ENCODE measurements at places on chromosomes 7 and 10. TPM values are rescaled to one million over a fixed set of nuclear protein-coding genes. Genes with fewer than 3 reads are reported as not detected.

- DNase-seq = no peak
- peaks cover 40% of the 10 kb centered on the region for H3K27me3 ChIP-seq
- H3K27ac ChIP-seq = no peak overlapping the region
- H3K36me3 ChIP-seq = no peaks in the 10 kb centered on the region
- no peak overlapping the region for H3K4me3 ChIP-seq
- peaks cover 5% of the 10 kb centered on the region for H3K4me1 ChIP-seq
Observed at GRCh38 chr10:24485304-24485703, 238.4 kb downstream of the ARHGAP21 start.

DNA sequence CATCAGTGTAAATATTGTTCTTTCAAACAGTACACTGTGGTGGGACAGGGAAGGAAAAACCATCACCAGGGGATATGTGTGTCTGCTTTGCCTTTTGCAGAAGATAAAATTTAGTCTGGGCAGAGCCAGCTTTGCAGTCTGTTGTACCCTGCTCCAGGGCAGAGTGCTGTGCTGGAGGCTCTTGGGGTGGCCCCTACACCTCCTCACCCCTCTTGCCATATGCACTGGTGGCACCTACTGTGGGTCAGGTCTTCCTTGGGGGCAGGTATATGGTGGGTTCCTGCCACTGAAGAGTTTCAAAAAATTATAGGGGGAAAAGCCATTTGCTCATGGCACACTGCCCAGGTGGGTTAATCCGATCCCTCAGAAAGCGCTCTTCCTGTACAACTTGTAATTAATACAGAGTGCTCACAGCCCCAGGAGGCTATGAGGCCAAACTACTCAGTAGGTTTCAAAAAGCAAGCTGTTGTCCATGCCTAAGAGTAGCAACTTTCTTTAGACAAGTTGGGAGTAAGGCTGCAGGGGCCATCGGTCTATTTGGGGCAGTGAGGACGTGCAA lies 112.7 kb upstream of the BMPER start:
- no peak for DNase-seq
- H3K27me3 ChIP-seq = no peaks in the 10 kb centered on the region
- H3K36me3 ChIP-seq = no peaks in the 10 kb centered on the region

DNA sequence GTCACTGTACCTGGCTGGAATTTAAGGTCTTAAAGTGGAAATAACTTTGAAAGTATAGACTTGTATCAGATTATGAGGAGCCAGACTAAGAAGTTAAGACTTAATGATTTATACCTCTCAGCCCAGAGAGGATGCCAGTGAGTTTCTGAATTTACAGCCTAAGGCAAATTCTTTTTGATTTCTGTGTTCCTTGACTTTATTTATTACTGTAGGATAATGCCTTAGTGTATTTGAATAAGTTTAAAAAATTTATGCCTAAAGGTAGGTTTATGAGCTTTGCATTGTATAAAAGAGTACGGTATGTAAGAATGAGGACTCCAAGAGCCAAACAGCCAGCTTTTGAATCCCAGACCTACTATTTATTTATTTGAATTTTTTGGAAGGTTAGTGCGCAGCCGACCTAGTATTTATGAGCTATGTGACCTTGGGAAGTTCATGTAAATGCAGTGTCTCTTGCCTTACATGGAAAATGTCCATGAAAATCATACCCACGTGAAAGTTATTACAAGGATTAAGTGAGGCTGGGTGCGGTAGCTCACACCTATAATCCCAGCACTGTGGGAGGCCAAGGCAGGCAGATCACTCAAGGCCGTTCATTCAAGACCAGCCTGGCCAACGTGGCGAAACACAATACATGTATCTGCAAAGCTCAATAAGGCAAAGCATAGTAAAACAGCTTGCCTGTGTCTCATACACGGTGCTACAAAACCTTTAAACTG lies 174.6 kb downstream of the AUTS2 start:
- no peak for DNase-seq
- no peak overlapping the region for H3K4me3 ChIP-seq
- no peak overlapping the region for H3K27ac ChIP-seq
- no peaks in the 10 kb centered on the region for H3K36me3 ChIP-seq
- H3K4me1 ChIP-seq = no peaks in the 10 kb centered on the region
- no peaks in the 10 kb centered on the region for H3K27me3 ChIP-seq

GRCh38 chr10:72000073-72001032 lies 36.2 kb downstream of the CHST3 start:
- H3K4me1 ChIP-seq = no peaks in the 10 kb centered on the region
- no peak for DNase-seq
- H3K27ac ChIP-seq = no peak overlapping the region
- H3K27me3 ChIP-seq = no peaks in the 10 kb centered on the region

- peaks cover 15% of the 10 kb centered on the region for H3K27me3 ChIP-seq
- H3K27ac ChIP-seq = peak overlapping the region; percentile 66
- DNase-seq = no peak
- H3K4me1 ChIP-seq = peaks cover 62% of the 10 kb centered on the region
- H3K4me3 ChIP-seq = peak overlapping the region; percentile 33
Observed at GRCh38 chr10:110323503-110323902, 18.8 kb upstream of the SMNDC1 start.

- no peaks in the 10 kb centered on the region for H3K4me1 ChIP-seq
- peaks cover 32% of the 10 kb centered on the region for H3K27me3 ChIP-seq
- no peak overlapping the region for H3K4me3 ChIP-seq
- H3K36me3 ChIP-seq = peaks cover 5% of the 10 kb centered on the region
- H3K27ac ChIP-seq = no peak overlapping the region
- no peak for DNase-seq
Observed at GRCh38 chr7:150875791-150876190, 23.5 kb downstream of the AOC1 start.

- no peak overlapping the region for H3K27ac ChIP-seq
- DNase-seq = no peak
- no peaks in the 10 kb centered on the region for H3K27me3 ChIP-seq
- no peaks in the 10 kb centered on the region for H3K36me3 ChIP-seq
- no peak overlapping the region for H3K4me3 ChIP-seq
- no peaks in the 10 kb centered on the region for H3K4me1 ChIP-seq
Observed at GRCh38 chr7:114574384-114574783, 159.8 kb downstream of the FOXP2 start.

GRCh38 chr10:108132303-108132702 lies 967.8 kb upstream of the SORCS1 start:
- no peaks in the 10 kb centered on the region for H3K36me3 ChIP-seq
- no peak for DNase-seq
- no peaks in the 10 kb centered on the region for H3K4me1 ChIP-seq
- no peaks in the 10 kb centered on the region for H3K27me3 ChIP-seq

GRCh38 chr7:101853684-101854083 lies 36.3 kb downstream of the CUX1 start:
- no peak for DNase-seq
- no peak overlapping the region for H3K27ac ChIP-seq
- peaks cover 2% of the 10 kb centered on the region for H3K36me3 ChIP-seq
- no peak overlapping the region for H3K4me3 ChIP-seq
- no peaks in the 10 kb centered on the region for H3K27me3 ChIP-seq

- H3K4me3 ChIP-seq = no peak overlapping the region
- H3K27ac ChIP-seq = no peak overlapping the region
- no peaks in the 10 kb centered on the region for H3K4me1 ChIP-seq
- H3K27me3 ChIP-seq = no peaks in the 10 kb centered on the region
Observed at GRCh38 chr7:70113536-70113935, 515.3 kb downstream of the AUTS2 start.

- no peak overlapping the region for H3K27ac ChIP-seq
- H3K27me3 ChIP-seq = peaks cover 6% of the 10 kb centered on the region
- no peak for DNase-seq
- H3K36me3 ChIP-seq = no peaks in the 10 kb centered on the region
- H3K4me1 ChIP-seq = no peaks in the 10 kb centered on the region
Observed at GRCh38 chr7:108380517-108380916, 75.7 kb downstream of the NRCAM start.

DNA sequence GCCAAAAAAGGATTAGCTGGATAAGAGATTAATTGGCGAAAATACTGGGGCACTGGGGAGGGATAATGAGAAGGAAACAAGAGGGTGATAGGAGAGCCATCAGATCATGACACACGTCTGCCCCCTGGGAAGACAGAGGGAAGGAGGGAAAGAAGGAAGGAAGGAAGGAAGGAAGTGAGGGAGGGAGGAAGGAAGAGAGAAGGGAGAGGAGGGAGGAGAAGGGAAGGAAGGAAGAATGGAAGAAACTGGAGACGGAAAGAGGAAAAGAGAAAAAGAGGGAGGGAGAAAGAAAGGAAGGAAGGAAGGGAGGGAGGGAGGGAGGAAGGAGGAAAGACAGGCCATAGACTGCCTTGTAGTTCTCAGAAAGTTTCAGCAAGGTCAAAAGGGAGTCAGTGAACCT lies 37.8 kb upstream of the WAC start:
- H3K36me3 ChIP-seq = no peaks in the 10 kb centered on the region
- DNase-seq = no peak
- H3K4me1 ChIP-seq = no peaks in the 10 kb centered on the region
- peaks cover 5% of the 10 kb centered on the region for H3K27me3 ChIP-seq
- H3K27ac ChIP-seq = no peak overlapping the region

- no peak overlapping the region for H3K27ac ChIP-seq
- no peak overlapping the region for H3K4me3 ChIP-seq
- no peaks in the 10 kb centered on the region for H3K27me3 ChIP-seq
- no peaks in the 10 kb centered on the region for H3K36me3 ChIP-seq
- no peak for DNase-seq
- peaks cover 5% of the 10 kb centered on the region for H3K4me1 ChIP-seq
Observed at GRCh38 chr7:72055426-72055825, 356.7 kb downstream of the CALN1 start.

DNA sequence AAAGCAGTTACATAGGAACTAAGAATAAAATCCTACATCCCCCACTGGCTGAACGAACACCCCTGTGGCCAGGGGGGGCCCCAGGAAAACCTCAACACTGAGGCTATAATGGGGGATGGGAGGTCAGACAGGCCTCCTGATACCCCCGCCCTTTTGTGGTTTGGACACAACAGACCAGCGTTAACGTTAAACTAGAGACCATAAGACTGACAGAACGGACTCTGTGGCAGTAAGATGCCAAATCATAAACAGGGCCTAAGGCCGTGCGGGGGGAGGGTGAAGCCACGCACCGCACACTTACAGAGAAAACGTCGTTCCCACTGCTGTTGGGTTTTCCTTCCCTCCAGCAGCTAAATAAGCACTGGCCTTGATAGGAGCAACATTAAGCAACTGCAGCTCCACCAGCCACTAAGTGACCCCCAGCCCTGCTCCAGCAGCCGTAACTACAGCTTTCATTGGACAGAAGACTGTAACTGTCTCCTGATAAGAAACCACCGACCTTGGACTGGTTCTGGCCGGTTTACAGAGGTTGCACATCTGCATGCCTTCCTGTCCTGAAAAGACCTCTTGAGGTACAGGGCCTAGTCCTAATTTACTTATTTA lies 3.4 kb upstream of the PPP2R2D start:
- H3K27ac ChIP-seq = no peak overlapping the region
- peaks cover 35% of the 10 kb centered on the region for H3K4me1 ChIP-seq
- no peak for DNase-seq

- no peak overlapping the region for H3K27ac ChIP-seq
- DNase-seq = no peak
- H3K4me3 ChIP-seq = no peak overlapping the region
- no peaks in the 10 kb centered on the region for H3K36me3 ChIP-seq
Observed at GRCh38 chr7:52920977-52921376, 114.5 kb upstream of the POM121L12 start.

DNA sequence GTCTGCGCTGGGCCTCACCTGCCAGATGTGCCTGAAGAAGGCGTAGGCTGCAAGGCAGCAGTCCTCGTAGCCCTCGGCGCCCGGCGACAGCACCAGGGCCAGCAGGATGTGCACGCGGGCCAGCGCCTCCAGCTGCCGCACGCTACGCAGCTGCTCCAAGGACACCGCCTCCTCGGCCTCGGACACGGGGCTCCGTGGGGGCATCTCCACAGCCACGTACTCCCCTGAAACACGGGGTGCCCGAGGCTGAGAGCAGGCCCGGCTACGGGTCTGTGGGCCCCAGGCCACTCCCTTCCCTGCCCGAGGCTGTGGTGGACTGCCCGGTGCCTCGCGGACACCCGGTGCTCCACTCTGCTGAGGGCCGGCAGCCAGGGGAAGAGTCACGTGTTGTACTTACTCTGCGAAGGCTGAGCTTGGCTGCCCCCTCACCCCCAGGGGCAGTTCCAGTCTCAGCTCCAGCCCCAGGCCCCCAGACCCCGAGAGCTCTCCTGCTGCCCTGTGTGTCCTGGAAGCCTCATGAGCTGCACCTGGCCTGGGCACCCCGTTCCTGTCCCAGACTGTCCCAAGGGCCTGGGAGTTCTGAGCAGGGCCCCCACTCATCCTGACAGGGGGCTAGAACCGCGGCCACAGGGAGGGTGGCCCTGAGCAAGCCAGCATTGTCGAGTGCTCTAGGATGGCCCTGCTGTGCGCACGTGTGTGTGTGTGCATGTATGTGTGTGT lies 62.8 kb downstream of the CFAP46 start:
- H3K36me3 ChIP-seq = no peaks in the 10 kb centered on the region
- no peak overlapping the region for H3K4me3 ChIP-seq
- no peak overlapping the region for H3K27ac ChIP-seq

- DNase-seq = no peak
- no peak overlapping the region for H3K27ac ChIP-seq
- H3K4me3 ChIP-seq = no peak overlapping the region
- H3K36me3 ChIP-seq = peaks cover 9% of the 10 kb centered on the region
Observed at GRCh38 chr7:138328215-138328614, 131.8 kb upstream of the TRIM24 start.

DNA sequence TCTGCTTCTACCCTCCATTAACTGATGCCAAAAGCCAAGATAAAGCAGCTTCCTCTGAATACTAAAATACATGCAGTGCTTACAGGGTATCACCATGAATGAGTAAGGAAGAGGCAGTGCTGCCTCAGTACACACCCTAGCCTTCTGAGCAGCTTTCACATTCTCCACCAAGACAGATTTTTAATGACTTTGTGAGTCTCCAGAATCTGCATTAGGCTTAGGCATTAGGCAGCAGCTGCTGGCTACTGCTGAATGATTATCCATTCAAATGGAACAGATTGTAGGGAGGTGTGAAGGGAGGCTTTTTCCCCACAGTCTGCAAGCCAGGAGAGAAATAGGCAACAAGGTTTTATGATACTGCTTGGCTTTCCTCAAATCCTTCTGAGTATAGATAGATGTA lies 1226.7 kb upstream of the LRRN3 start:
- no peaks in the 10 kb centered on the region for H3K27me3 ChIP-seq
- H3K27ac ChIP-seq = no peak overlapping the region
- H3K4me3 ChIP-seq = no peak overlapping the region
- DNase-seq = no peak

DNA sequence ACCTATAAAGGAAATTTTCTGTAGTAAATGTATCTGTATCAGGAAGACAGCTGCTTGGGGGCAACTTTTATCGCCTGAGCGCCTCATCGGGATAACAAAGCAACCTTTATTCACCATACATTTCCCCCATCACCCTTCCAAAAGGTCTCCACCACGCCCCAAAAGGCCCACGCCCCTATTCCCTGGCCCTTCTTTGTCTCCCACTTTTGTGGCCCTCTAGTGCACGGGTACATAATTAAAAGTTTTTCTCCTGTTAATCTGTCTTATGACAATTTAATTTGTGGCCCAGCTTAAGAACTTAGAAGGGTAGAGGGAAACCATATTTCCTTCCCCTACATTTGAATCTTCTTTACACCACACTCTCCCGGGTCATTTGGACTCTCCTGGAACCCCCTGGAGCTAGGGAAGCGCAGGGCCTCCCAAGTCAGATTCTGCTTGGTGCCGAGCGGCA lies 625 bp downstream of the RP9 start:
- DNase-seq = peak; percentile 13
- H3K27ac ChIP-seq = peak overlapping the region; percentile 90
- peak overlapping the region; percentile 95 for H3K4me3 ChIP-seq
- H3K36me3 ChIP-seq = no peaks in the 10 kb centered on the region
- H3K27me3 ChIP-seq = peaks cover 16% of the 10 kb centered on the region

Gene DPYSL4
- total RNA-seq = 4.8 TPM

Gene CALHM3
- total RNA-seq = not detected

Gene MAT1A
- total RNA-seq = not detected

Gene PRPS1L1
- total RNA-seq = not detected

Gene H2BK1
- total RNA-seq = 3.4 TPM

Gene PGAM2
- 1.2 TPM for total RNA-seq

Gene SYNPO2L
- not detected for total RNA-seq
